Activated naive CD8-positive, alpha-beta T cell treated with anti-CD3 and anti-CD28 coated beads, Interleukin-2, amount 10 ng/mL, durations not matched to agents 7 days and 5 days (primary cell): ENCODE measurements at places on chromosomes 7 and 10.

- DNase-seq: no peak
These were observed 5.7 kb upstream of the PIP start for GRCh38 chr7:143126146-143126545.

GRCh38 chr7:17545348-17545747, 246.9 kb downstream of the AHR start:
- no peak for DNase-seq

- no peak for DNase-seq
These were observed 28.7 kb downstream of the PRSS2 start for GRCh38 chr7:142799437-142799835.

- DNase-seq: no peak
These were observed 65.0 kb downstream of the STK17A start for GRCh38 chr7:43647673-43648472.

- DNase-seq: no peak
These were observed 85.5 kb downstream of the KIAA1549 start for GRCh38 chr7:138895679-138896078.

- no peak for DNase-seq
These were observed 386 bp upstream of the EIF4EBP2 start for GRCh38 chr10:70403483-70404035.

DNA sequence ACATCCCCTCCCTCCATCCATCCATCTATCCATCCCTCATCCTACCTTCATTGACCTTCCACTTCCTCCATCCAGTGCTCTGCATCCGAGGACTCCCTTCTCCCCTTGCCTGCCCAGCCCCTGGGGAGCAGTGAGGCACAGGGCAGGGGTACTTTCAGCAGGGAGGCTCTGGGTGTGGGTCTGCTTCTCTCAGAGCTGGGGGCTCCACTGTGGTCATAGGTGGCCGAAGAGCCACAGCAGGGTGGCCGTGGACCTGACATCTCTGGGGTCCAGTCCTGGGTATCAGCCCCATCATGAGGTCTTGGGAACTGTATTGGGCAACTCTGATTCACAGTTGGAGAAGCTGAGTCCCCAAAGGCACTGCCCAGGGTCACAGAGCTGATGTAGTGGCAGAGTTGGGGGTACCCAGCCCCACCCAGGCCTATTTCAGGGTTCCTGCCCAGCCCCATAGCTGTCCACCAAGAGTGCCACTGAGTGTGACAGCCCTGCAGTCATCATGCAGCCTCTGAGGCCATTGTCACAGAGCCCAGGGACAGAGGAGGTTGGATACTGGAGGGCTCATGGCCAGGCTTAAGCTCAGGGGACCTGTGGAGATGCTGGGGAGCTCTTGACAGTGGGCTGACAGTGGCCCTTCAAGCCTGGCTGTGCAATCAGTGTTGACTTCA, 35.3 kb upstream of the DPYSL4 start:
- DNase-seq: no peak
